ENCODE measurements at places on chromosomes 11 and 22.

- DNase-seq, result no peak
Observed at GRCh38 chr22:44575381-44576268, 77.6 kb upstream of the RTL6 start.

- no peak for DNase-seq
Observed at GRCh38 chr11:71425860-71426259, 22.3 kb downstream of the DHCR7 start.

DNA sequence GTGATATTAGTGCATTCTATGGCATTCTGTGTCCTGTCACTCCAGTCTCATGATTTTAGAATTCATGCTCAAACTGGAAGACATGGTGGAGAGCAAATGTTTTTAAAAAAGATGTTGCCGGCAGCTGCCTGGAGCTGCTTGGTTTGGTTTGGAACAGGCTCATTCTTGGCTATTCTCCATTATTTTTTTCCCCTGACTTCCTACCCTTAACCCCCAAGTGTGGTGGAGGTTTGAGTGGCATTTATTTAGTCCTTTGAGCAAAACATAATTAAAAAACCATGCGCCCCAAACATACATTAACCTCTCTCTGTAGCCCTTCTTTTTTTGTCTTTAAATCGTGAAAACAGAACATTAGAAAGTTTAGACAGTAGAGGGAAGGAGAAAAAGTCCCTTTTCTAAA, 94.7 kb downstream of the LDLRAD3 start:
- no peak for DNase-seq

GRCh38 chr22:39242595-39243438, 2.0 kb downstream of the PDGFB start:
- no peak for DNase-seq

DNA sequence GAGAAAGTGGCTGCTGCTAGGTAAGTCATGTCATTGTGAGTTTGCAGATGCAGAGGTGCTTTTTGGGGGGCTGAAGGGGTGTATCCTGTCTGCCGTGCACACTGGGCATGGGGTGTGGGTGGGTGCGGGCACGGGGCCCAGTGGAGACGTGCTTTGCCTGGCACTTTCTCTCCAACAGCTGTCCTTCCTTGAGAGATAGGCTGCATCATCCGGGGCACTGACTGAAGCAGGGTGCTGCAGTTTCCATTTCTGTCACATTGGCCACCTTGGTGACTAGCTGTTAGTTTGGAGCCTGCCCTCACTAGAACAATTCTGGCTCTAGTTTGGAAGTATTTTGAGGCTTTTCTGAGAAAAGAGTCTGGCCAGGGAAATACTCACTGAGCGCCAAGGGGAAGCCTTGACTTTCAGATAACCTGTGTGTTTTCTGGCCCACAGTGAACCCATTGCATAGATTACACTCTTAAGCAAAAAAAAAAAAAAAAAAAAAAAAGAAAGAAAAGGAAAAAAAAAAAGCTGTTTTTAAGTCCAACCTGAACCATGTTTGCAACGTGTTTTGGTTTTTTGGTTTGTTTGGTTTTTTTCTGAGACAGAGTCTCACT, 219.2 kb downstream of the NAV2 start:
- DNase-seq, result no peak

GRCh38 chr22:42314709-42315391, 44.4 kb upstream of the TCF20 start:
- no peak for DNase-seq

- no peak for DNase-seq
Observed at GRCh38 chr22:28711341-28711740, 30.3 kb downstream of the CHEK2 start.

GRCh38 chr11:94926698-94927237, 46.6 kb downstream of the CWC15 start:
- DNase-seq, result no peak

GRCh38 chr11:79173615-79174014, 267.2 kb downstream of the TENM4 start:
- no peak for DNase-seq

- DNase-seq, result no peak
Observed at GRCh38 chr11:101576456-101576855, 7.4 kb downstream of the TRPC6 start.

DNA sequence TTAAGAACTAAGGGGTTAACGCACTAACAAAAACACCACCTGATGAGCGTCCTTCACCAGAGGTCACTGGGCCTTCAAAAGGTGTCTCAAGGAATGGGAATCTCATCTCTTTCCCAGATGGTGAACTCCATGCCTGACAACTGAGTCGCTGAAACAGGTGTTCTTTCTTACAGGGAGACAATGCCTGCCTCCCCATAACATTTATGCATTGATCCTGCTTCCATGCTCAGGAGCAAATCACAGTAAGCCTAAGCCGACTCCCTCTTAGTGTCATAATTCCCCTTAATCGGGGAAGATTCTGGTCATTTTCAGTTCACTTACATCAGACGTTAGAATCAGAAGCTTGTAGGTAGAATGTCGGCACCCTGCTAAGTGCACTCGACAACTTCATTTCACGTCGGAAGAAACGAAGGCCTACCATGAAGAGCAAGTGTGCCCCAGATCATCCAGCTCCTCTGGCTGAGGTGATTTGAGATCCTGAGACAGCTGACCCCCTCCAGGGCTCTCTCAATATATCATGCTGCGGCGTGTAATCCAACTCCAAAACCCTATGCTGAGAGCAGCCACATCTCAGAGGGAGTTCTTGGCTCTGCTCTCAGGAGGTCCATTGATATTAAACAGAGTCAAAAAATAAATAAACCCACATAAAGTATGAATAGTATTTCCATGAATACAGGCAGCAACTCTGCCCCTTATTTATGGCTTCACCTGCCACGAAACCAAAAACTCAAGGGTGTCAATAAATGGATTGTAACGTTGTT, 163.1 kb downstream of the LARGE1 start:
- DNase-seq, result no peak

DNA sequence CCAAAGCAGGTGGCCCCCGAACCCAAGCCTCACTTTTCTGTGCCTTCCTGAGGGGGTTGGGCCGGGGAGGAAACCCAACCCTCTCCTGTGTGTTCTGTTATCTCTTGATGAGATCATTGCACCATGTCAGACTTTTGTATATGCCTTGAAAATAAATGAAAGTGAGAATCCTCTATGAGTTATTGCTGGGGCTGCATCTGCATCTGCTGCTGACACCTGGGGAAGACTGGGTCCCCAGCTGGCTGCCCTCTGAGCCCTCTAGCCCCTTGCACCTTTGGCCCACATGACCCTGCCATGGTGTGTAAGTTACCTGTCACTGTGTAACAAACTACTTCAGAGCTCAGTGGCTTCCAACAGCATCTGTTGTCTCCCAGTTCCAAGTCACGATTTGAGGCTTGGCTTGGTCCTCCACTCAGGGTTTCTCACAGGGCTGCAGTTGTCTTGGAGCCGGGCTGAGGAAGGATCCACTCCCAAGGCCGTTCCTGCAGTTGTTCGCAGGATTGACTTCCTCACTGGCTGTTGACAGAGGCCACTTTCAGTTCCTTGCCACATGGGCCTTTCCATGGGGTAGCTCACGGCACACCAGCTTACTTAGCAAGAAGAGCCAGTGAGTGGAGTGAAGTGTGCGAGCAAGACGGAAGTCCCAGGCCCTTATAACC, 13.5 kb upstream of the UVRAG start:
- no peak for DNase-seq
